ENCODE measurements at places on chromosomes 6 and 20. TPM values are rescaled to one million over a fixed set of nuclear protein-coding genes. Genes with fewer than 3 reads are reported as not detected.

The C20orf144 gene
- 0.17 TPM for total RNA-seq

The MTFR2 gene
- 1.7 TPM for total RNA-seq

The ELOVL4 gene
- total RNA-seq = 6.1 TPM

The DEK gene
- 43.2 TPM for total RNA-seq

The DLL1 gene
- 0.35 TPM for total RNA-seq

The PTK7 gene
- total RNA-seq = 293 TPM

The CFAP61 gene
- total RNA-seq = not detected

The MCHR2 gene
- not detected for total RNA-seq

The FAM83C gene
- not detected for total RNA-seq

The OOEP gene
- total RNA-seq = not detected

The ENPP4 gene
- 4.4 TPM for total RNA-seq

The SLC17A3 gene
- total RNA-seq = not detected

The HEY2 gene
- total RNA-seq = 43.0 TPM

The GJA1 gene
- total RNA-seq = 194 TPM

The RPS10 gene
- 941 TPM for total RNA-seq

The RPP40 gene
- 6.0 TPM for total RNA-seq

The PTCRA gene
- not detected for total RNA-seq
